ENCODE measurements at places on chromosomes 12 and 14. TPM values are rescaled to one million over a fixed set of nuclear protein-coding genes. Genes with fewer than 3 reads are reported as not detected.
A peak's percentile ranks its signal among the peaks of the same experiment; 100 is the strongest.

Gene LARP4
- polyA plus RNA-seq = 29.9 TPM

- DNase-seq = no peak
Observed at GRCh38 chr12:74722709-74723108, 185.1 kb downstream of the ATXN7L3B start.

- DNase-seq = no peak
Observed at GRCh38 chr12:93008044-93008778, 79.1 kb upstream of the EEA1 start.

DNA sequence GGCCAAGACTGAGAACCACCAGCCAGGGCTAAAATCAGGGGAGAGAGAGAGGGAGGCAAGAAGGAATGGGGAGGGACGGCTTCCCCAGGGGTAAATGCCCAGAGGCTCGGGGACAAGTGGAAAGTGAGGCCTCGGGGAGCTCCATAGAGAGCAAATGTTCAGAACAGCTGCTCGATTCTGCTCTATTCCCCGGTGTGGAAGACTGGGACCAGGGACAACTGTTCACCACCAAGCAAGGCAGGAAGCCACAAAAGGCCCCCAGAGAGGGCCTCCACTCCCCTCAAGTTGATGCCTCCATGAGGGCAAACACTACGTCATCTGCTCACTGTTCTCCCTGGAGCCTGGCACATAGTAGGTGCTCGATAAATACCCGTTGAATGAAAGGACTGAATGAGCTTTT is 53.5 kb downstream of the IRF2BPL start:
- no peak for DNase-seq

- DNase-seq = no peak
Observed at GRCh38 chr12:125114365-125115141, 49.3 kb downstream of the AACS start.

- no peak for DNase-seq
Observed at GRCh38 chr14:63290741-63291430, 27.8 kb downstream of the GPHB5 start.

- DNase-seq = no peak
Observed at GRCh38 chr14:68775614-68776126, 17.2 kb downstream of the ZFP36L1 start.

Gene AHNAK2
- polyA plus RNA-seq = 2.9 TPM

DNA sequence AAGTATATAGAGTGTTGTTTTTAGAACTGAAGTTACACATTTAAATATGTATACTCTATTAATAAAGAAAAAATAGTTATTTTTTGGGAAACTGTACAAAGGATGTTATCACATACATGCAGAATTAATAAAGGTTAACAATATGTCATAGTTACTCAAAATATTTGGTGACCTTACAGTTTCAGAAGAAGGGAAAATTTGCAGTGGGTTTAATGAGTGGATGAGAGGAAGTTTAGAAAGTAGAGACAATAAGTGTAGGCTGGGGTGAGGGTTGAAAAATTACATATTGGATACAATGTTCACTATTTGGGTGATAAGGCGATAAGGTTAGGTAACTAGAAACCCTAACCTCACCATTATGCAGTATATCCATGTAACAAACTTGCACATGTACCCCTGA is 13.5 kb downstream of the WNK1 start:
- no peak for DNase-seq

Gene FGF23
- 0.07 TPM for polyA plus RNA-seq

DNA sequence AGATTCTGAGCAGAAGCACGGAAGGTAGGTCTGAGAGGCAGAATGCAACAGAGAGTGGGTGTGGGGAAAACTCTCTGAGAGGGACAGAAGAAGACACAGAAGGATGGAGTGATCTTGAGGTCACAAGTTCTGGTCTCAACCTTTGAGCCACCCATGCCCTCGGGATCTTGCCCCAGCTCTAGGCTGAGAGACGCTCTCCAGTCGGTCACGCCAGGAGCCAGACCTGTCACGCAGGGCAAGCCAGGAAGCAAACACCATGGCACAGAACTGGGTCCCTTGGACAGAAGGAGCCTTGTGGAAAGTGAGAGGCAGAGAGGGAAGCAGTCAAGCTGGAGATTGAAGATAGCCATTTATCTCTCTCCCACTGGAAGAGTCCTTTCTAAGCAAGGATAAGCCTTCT is 79.0 kb downstream of the VWF start:
- DNase-seq = no peak

Gene FBLN5
- polyA plus RNA-seq = 108 TPM

DNA sequence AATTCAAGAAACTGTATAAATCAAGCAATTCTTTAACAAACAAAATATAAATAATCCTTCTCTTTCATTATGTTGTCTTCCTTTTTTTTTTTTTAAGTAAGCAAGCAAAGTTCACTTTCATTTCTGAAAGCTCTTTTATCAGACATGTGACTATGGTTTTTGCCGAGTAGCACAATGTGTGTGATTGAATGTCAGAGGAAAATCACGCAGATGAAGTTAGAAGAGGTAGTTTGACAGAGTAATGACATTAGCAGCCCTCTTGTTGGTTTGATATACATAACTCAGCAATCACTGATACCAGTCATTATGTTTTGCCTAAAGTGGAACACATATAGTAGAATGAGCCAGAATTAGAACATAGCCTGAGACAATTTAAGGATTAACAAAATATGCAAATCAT is 19.0 kb downstream of the ALX1 start:
- DNase-seq = no peak

Gene DRAM1
- 28.4 TPM for polyA plus RNA-seq

GRCh38 chr14:77989441-77989991 is 180.7 kb upstream of the NRXN3 start:
- DNase-seq = no peak

Gene IGFBP6
- polyA plus RNA-seq = 22.2 TPM

Gene DLK1
- 1.6 TPM for polyA plus RNA-seq

Gene HNF1A
- polyA plus RNA-seq = 2.3 TPM

GRCh38 chr12:90027041-90027440 is 318.4 kb upstream of the ATP2B1 start:
- DNase-seq = no peak

Gene HOXC10
- polyA plus RNA-seq = 0.20 TPM

Gene WSCD2
- 1.3 TPM for polyA plus RNA-seq

- no peak for DNase-seq
Observed at GRCh38 chr14:69548566-69548965, 26.1 kb downstream of the CCDC177 start.

GRCh38 chr14:54450535-54450934 is 9.4 kb upstream of the CNIH1 start:
- DNase-seq = no peak

- DNase-seq = no peak
Observed at GRCh38 chr14:61065656-61066055, 84.6 kb downstream of the SLC38A6 start.

Gene GALNT16
- 5.0 TPM for polyA plus RNA-seq

GRCh38 chr12:8589679-8590078 is 23.0 kb downstream of the AICDA start:
- no peak for DNase-seq

Gene IFNG-AS1
- polyA plus RNA-seq = not detected

Gene VWF
- polyA plus RNA-seq = 162 TPM

DNA sequence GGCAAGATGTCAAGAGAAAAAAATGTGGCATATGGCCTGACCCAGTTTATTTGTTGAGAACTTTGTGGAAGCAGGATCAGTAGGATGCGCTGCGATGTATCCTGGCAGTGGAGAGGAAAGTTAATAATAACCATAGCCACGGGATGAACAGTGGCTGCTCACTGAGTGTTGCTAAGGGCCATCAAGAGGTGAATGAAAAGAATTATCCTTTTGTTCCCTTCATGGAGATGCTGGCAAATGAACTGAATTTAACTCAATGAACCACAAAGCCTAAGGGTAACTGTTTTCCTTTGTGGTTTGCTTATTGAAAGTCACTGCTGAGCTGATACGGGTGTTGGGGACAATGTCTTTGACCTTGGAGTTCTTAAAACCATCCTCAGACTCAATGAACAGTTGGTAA is 476.5 kb downstream of the APAF1 start:
- DNase-seq = no peak

DNA sequence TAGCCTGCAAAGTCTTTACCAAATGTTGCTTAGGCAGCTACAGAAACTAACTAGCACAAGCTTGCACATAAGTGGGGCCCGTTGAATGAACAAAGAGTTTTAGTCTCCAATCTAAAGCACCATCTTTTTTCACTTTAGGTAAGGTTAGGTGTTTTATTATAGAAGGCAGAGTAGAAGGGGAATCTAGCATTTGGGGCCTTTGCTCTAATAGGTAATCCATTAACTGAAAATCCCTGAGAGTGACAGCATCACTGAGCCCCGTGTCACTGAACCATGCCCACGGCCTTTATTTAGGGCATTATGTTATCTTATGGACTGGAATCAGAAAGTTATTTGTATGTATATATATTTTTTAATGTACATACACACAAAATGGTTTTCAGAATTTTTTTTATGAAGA is 25.1 kb downstream of the CPNE8 start:
- no peak for DNase-seq

GRCh38 chr12:130746546-130746945 is 30.4 kb upstream of the RIMBP2 start:
- DNase-seq = no peak

Gene NGB
- polyA plus RNA-seq = not detected

- no peak for DNase-seq
Observed at GRCh38 chr14:100419856-100420255, 96.7 kb downstream of the SLC25A47 start.

DNA sequence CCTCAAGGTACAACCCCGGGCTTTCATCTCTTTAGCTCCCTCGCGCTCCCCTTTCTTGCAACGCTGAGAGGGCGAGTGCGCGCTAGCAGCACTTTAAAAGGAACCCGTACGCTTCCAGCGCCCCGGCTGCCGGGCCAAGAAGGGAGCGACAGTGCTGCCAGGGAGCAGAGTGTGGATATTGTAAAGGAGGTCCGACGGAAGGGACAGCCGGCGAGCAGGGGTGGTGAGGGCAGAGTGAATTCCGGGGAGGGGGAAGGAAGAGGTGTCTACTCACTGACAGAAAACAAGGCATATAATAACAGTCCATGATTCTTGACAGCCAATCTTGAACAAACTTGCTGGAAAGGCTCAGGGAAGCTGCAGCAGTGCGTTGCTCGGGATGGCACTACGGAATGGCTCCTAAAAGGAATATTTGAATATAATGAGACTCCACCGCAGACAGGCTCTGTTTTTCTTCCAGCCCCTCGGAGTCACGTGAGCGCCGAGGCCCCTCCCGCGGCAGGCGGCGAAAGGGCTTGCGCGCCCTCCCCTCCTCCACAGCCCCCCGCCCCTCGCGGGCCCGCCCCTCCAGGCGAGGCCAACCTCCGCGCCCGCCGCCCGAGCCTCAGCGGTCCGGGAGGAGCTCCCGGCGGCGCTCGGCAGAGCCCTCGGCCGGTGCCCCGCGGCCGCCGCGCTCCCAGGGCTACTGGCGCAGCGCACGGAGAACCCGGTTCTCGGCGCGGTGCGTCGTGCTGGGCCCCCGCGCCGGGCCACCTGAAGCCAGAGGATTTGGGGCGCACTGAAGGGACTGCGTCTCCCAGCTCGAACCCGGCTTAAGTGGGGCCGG is 3.4 kb downstream of the BMP4 start:
- peak; percentile 91 for DNase-seq

Gene IRAK4
- polyA plus RNA-seq = 16.2 TPM

Gene RIC8B
- 22.7 TPM for polyA plus RNA-seq

GRCh38 chr12:51390891-51391282 is 319 bp downstream of the GALNT6 start:
- DNase-seq = peak; percentile 52

- no peak for DNase-seq
Observed at GRCh38 chr14:102819747-102820330, 42.6 kb downstream of the TRAF3 start.

DNA sequence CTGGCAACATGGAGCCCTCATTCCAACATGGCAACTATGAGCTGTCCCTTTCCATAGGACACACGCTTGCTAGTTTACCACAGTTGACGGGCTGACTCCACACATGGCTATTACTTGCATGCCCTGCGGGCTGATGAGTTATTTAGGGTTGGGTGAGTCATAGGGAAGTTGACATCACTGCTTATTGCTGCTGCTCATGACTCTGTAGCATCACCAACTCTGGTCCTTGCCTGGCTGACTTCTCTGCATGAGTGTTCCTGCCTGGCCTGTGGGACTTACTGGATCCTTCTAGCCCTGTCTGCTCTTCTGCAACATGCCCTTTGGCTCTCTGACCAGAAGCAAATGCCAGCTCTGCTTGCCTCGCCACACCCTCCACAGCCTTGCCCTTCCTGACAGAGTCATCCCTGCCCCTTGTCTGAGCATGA is 199.5 kb downstream of the ANO6 start:
- DNase-seq = no peak

GRCh38 chr14:99436247-99437180 is 44.1 kb downstream of the SETD3 start:
- no peak for DNase-seq

GRCh38 chr14:54702014-54702491 is 135.1 kb downstream of the SAMD4A start:
- no peak for DNase-seq

GRCh38 chr14:31660191-31660590 is 99.0 kb downstream of the NUBPL start:
- no peak for DNase-seq

Gene C1R
- polyA plus RNA-seq = 70.3 TPM

Gene PHC1
- polyA plus RNA-seq = 85.6 TPM

DNA sequence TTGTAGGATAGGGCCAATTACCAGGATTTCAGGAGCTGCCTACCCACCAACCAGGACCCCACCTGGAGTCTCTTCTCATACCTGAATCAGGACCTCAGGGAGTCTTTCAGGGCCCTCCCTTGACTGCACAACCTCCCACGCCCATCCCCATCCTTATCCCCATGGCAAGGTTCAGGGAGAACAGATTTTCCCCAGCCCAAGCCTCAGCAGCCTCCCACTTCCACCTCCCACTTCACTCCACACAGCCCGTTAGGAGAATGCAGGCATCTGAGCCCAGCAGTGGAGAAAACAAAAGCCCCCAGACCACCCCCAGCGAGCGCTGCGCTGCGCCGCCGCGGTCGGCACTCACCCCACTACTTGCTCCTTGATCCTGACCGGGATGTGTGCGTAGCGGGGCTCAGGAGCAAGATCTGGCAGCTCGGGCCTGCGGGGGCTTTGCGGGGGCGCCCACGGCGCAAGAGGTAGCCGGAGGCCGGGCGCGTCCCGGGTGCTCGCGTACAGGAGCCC is 1.4 kb downstream of the B4GALNT1 start:
- DNase-seq = no peak

Gene TRMT61A
- polyA plus RNA-seq = 6.8 TPM

- no peak for DNase-seq
Observed at GRCh38 chr12:102958830-102959176, 1.3 kb downstream of the ASCL1 start.

DNA sequence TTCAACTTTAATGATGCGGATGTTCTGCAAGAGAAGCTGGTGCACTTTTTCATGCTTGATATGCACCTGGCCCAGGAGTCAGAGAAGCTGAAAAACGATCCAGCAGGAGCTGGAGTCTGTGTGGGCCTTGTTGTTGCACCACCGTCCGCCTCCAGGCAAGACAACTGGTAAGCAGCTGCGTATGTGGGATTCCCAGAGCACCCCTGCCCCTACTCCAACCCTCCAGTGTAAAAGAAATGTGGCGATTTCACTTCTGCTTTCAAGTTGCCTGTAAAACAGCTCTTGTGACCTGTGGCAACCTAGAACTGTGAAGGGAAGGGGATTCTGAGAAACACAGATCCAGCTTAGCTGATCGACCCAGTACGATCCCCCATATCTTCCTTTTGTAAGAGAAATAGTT is 154.1 kb upstream of the PELI2 start:
- DNase-seq = no peak

Gene MYF5
- polyA plus RNA-seq = not detected

Gene PPP1R36
- 0.73 TPM for polyA plus RNA-seq

Gene CMA1
- polyA plus RNA-seq = 0.17 TPM

Measured in left lung (tissue), 14 donors.